ENCODE measurements at places on chromosomes 3 and 15. TPM values are rescaled to one million over a fixed set of nuclear protein-coding genes. Genes with fewer than 3 reads are reported as not detected.

TMEM108 gene
- total RNA-seq = not detected

SIDT1 gene
- 17.6 TPM for total RNA-seq

TBC1D23 gene
- total RNA-seq = 30.7 TPM

TF gene
- 0.43 TPM for total RNA-seq

LACTB gene
- total RNA-seq = 10.4 TPM

ADIPOQ gene
- not detected for total RNA-seq

PLSCR1 gene
- 87.2 TPM for total RNA-seq

SLC51B gene
- not detected for total RNA-seq

SUSD5 gene
- not detected for total RNA-seq

CISH gene
- total RNA-seq = 386 TPM

TMC3 gene
- not detected for total RNA-seq

CD80 gene
- total RNA-seq = 9.6 TPM

NEO1 gene
- total RNA-seq = 4.5 TPM

CLDND1 gene
- total RNA-seq = 535 TPM

CD47 gene
- 140 TPM for total RNA-seq

AADAC gene
- total RNA-seq = not detected

CORO2B gene
- not detected for total RNA-seq

CHRM5 gene
- not detected for total RNA-seq

FOXB1 gene
- total RNA-seq = 1.6 TPM

RTP1 gene
- total RNA-seq = not detected

EOMES gene
- total RNA-seq = 4.8 TPM

CCDC174 gene
- total RNA-seq = 19.9 TPM

USP13 gene
- 13.0 TPM for total RNA-seq

GABRG3 gene
- total RNA-seq = not detected

P2RY14 gene
- 0.57 TPM for total RNA-seq

FBXL2 gene
- total RNA-seq = not detected

WDR48 gene
- 30.6 TPM for total RNA-seq

MNS1 gene
- 0.16 TPM for total RNA-seq

TRH gene
- total RNA-seq = not detected

DUOXA2 gene
- total RNA-seq = not detected

CCDC54 gene
- total RNA-seq = not detected

SETMAR gene
- total RNA-seq = 12.3 TPM

AADACL2 gene
- not detected for total RNA-seq

SNAPC5 gene
- total RNA-seq = 23.1 TPM

CCR3 gene
- total RNA-seq = 0.16 TPM

NEK10 gene
- 1.5 TPM for total RNA-seq

IFT57 gene
- total RNA-seq = 16.7 TPM

RPL14 gene
- total RNA-seq = 2,187 TPM

CAMK2N2 gene
- 0.16 TPM for total RNA-seq

PTPRG gene
- 0.84 TPM for total RNA-seq

METTL6 gene
- total RNA-seq = 17.9 TPM

MAPKBP1 gene
- total RNA-seq = 39.8 TPM

PLOD2 gene
- total RNA-seq = 0.32 TPM

ALDH1L1 gene
- total RNA-seq = not detected

SLC6A1 gene
- not detected for total RNA-seq

PAQR5 gene
- total RNA-seq = not detected

LNP1 gene
- 1.8 TPM for total RNA-seq

ALCAM gene
- total RNA-seq = 12.0 TPM

ALDH1A3 gene
- total RNA-seq = not detected

PRSS50 gene
- not detected for total RNA-seq

SH2D7 gene
- total RNA-seq = 0.11 TPM

TEX9 gene
- total RNA-seq = 0.77 TPM
